ENCODE measurements at places on chromosomes 16 and 17. TPM values are rescaled to one million over a fixed set of nuclear protein-coding genes. Genes with fewer than 3 reads are reported as not detected.

- DNase-seq = peak; percentile 90
These were observed 23.2 kb downstream of the CDH3 start for GRCh38 chr16:68668266-68668665.

Gene RAC3
- 16.4 TPM for total RNA-seq

DNA sequence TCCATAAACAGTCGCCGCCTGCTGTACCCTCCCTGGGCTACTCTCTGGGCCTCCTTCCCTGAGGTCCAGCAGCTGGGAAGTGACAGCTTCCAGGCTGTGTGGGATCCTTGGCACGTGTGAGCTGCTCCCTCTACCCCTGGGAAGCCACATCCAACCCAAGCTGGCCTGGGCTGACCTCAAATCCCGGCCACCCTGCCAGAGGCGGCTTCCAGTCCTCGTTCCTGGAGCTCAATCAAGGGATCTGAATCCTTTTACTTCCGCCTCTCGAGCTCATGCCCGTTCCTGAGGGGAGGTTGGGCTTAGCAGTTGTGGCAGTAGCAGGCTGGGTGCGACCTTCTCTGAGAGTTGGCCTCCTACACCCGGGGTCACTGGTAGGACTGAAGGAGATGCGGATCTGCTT, 82.5 kb downstream of the NETO2 start:
- DNase-seq = no peak

GRCh38 chr16:4556580-4556979, 440 bp downstream of the C16orf96 start:
- DNase-seq = no peak

DNA sequence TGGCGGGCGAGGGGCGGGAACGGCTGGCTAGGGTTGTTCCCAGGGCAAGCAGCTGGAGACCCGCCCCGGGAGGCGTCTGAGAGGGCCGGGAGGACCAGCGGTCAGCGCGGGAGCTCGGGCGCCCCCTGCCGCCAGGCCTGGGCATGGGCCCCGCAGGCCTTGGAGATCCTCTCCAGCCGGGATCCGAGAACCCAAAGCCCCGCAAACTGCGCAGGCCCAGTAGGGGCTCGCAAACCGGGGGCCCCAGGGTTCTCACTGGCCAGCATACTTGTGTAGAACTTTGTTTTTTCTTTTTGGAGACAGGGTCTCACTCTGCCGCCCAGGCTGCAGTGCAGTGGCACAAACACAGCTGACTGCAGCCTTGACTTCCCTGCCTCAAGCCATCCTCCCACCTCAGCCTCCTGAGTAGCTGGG, 20.8 kb upstream of the ZNF423 start:
- DNase-seq = no peak

DNA sequence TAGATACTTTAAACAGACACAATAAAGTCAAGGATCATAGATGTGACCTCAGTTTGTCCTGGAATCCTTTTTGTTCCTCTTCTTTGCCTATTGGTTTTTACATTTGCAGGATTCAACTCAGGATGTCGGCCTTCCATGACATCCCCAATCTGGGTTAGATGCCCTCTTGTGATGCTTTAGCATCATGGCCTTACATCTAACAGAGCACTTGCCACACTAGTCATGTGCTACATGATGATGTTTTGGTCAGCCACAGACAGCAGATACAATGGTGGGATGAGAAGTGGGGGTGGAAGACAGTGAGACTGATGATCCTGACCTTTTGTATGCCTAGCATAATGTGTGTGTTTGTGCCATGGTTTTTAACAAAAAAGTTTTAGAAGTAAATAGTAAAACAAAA, 1.8 kb upstream of the SYNRG start:
- no peak for DNase-seq

GRCh38 chr16:48383877-48384519, 1.2 kb downstream of the SIAH1 start:
- DNase-seq = peak; percentile 42

DNA sequence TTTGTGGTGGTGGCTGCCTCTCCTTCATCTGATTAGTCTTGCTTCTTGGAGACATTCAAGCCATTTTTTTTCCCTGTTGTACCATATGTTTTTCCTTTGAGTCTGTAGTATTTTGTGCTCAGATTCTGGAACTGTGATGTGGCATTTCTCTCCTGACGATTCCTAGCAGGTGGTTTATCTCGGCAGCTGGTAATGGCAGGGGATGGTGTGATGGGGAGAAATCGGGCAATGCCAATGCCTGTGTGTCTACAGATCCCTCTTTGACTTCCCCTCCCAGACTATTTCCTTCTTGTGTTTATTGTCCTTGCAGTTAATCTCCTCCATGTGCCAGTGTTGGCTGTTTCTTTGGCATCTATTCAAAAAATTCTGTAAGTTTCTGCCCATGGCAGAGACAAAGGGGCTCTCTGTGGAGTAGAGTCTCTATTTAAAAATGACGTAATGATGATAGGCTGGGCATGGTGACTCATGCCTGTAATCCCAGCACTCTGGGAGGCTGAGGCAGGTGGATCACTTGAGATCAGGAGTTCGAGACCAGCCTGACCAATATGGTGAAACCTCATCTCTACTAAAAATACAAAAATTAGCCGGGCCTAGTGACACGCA, 90.2 kb upstream of the ERCC4 start:
- no peak for DNase-seq

DNA sequence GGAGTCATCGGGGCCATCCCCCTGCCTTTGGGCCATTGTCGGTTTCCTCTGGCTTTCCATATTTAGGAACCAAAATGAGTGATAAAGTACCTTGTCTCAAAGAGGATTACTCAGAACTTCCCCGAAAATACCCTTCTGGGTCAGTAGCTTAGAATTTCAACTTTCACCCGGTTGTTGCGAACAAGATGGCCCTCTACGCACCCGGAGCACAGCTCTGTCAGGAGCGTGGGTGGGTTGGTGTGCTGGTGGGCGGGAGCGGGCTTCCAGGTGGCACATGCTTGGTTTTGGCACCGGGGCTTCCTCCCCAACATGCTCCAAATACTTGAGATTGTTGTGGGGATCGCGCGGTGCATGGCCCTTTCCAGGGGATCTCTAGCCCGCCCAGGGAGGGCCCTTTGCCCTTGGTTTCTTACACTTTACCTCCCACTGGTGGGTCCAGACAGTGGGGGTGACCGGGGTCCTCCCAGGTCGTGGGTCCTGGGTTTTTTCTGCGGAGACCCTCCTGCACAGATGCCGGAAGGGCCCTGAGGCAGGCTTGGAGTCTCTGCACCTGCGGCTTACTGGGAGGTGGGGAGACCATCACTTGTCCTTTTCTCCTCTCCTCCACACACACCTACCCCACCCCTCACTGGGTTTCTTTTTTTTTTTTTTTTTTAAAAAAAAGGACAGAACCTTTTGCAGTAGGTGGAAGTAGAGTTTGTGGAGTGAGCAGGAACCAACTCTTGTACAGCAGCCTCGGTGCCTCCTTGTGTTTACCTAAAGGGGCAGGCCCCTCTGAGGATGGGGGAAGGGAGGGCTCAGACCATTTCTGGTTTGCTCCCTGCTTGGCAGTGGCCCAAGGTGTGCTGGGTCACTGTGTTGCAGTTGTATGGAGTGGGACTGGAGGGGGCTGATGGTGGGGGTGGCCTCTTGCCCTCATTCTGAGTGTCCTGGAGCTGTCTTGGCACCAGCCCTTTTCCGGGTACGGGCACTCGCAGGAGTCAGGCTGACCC, 142.1 kb downstream of the SEC14L1 start:
- DNase-seq = peak; percentile 71

DNA sequence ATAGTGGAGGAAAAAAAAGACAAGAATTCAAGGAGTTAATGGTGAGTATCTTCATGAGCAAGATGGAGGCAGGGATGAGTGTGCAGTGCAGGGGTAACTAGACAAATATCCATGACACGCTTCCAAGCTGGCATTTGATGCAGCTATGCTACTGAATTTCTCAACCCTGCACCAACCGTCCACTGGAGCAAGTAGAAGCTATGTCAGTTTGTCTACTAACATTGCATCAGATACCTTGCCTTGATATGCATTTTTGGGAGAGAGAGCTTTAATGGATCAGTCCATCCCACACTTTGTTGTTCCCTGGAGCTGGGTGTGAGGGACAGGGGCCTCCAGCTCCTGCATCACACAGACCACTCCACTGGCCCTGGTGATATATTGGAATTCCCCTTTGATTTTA, 16.4 kb downstream of the CCL11 start:
- no peak for DNase-seq

- peak; percentile 43 for DNase-seq
These were observed 30.1 kb downstream of the DNAH2 start for GRCh38 chr17:7747635-7748071.

Gene SLC6A2
- total RNA-seq = not detected

DNA sequence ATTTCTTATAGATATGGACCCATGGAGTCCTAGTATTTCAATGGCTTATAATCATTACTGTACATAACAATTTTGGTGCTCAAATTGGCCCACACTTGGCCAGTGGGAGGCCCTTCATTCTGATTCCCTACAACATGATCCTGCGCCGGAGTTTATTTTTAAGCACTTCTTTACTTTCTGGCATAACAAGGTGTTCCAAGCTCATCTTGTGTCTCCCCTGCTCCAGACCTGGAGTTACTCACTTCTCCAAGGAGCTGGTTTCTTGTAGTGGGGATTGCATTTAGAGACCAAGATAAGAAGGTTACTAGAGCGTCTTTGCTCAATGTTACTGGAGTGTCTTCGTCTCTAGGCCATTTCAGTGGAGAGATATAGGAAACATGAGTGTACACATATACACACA, 87.9 kb downstream of the MSI2 start:
- DNase-seq = no peak

GRCh38 chr16:3088925-3089716, 10.0 kb downstream of the ZSCAN10 start:
- no peak for DNase-seq

DNA sequence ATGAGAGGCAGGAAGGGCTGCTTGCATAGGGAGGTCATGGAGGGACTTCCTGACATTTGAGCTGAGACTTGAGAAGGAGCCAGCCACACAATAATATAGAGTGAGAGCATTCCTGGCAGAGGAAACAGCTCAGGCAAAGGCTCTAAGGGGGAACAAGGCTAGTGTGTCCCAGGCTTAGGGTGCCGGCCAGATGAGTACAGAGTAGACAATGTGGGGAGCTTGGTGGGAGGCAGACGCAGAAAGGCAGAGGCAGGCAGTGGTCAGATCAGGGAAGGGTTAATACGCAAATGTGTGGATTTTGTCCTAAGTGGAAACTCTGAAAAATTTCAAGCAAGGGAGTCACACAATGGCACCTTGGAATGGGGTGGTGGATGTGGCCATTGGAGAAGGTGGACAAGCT, 31.3 kb downstream of the CD300LB start:
- no peak for DNase-seq

DNA sequence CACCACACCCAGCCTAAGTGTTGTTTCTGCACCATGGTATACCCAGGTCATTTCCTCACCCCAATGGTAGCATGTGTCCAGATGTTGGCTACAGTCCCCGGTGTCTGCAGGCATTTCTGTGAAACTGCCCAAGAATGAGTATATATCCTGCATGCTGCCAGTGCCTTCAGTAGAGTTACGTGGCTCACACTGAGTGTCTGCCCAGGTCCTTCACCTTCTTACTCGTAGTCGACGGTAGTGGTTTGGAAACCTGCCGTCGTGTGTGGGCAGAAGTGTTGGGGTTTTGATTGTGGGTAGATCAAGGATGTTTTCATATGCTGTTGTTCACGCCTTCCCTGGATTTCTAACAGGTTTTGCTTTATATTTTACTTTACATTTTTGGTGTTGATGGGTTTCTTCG, 16.8 kb downstream of the TCF25 start:
- DNase-seq = no peak

All from M059J (cell line).